ENCODE measurements at places on chromosomes 11 and 22. TPM values are rescaled to one million over a fixed set of nuclear protein-coding genes. Genes with fewer than 3 reads are reported as not detected.

CHADL gene
- total RNA-seq = 1.4 TPM

F2 gene
- under 0.01 TPM for total RNA-seq

POLDIP3 gene
- 21.5 TPM for total RNA-seq

CTNND1 gene
- total RNA-seq = 174 TPM

FJX1 gene
- total RNA-seq = 33.4 TPM

POU2F3 gene
- 0.68 TPM for total RNA-seq

APOL2 gene
- 21.4 TPM for total RNA-seq

IL10RA gene
- total RNA-seq = under 0.01 TPM

PRR5L gene
- total RNA-seq = 6.2 TPM

Data from nasal cavity respiratory epithelium epithelial cell of viscerocranial mucosa (primary cell).